ENCODE measurements at places on chromosomes 6 and 20.

- no peak for DNase-seq
Measured at GRCh38 chr6:167294651-167295494, 3.8 kb downstream of the UNC93A start.

DNA sequence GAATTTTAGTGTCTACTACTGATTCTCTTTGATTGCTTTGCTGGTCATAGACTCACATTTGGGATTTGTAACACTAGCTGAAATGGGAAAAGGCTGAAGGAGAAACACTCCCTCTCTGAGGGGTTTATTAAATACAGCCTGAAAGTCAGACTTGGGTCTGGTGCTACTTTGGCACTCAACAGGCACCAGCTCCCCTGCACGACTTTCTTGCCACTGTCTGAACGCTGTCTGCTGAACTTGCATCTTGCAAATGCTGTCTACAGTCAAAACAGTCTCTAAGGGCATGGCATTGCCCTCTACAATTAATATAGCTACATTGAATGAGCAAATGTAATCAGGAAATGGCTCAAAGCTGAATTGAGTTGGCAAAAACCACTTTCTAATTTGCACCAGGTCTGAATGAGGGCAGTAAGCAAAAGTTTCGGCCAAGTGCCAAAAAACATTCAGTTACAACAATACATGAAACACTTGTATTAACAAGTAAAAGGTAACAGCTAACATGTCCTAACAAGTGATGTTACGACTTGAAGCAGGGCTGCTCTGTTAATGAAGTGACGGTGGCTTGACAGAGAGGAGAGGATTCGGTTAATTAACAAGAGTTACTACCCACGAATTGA, 119.5 kb downstream of the FOXC1 start:
- no peak for DNase-seq

DNA sequence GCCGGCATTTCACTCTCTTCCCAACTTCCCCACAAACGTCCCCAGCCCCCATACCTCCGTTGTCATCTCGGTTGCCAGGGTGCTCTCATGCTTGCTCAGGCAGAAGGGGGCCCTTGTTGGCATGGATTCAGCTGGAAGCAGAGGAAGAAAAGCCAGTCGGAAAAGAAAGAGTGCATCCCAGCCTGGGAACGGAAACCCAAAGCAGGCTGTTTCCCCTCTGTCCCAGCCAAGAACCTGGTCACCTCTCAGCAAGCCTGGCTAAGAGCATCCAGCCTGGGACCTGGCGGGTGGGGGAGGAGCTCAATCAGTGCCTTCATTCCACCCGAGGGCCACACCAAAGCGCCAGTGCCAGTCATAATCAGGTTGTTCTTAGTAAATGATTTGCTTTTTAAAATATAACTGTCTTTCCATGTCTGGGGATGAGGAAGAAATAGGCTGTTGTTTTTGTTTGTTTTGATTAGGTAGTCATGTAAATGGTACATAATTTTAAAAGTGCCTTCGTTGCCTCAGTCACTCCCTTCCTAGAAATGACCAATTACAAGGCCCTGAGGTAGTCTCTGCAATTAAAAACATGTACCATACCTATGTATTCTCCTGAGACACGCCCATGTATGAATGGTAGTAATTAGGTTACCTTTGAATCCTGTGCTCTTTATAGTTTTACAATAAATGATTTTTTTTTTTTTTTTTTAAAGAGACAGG, 21.1 kb downstream of the CHMP4B start:
- no peak for DNase-seq

DNA sequence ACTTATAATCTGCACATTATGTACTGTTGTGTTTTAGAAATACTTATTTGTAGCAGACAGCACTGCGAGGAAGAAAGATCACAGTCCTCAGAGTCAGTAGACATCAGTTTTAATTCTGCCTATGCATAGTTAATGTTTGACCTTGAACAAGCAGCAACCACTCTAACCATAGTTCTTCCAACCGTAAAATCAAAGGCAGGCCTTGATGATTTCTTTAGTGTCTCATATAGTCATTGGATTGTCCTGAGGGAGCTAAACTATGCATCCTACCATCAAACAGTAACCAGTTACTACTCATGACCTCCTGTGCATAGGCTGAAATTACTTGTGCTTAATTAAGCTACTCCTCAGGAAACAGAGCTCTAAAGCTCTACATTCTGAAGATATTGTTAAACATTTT, 294.8 kb upstream of the STXBP5 start:
- DNase-seq, result no peak

DNA sequence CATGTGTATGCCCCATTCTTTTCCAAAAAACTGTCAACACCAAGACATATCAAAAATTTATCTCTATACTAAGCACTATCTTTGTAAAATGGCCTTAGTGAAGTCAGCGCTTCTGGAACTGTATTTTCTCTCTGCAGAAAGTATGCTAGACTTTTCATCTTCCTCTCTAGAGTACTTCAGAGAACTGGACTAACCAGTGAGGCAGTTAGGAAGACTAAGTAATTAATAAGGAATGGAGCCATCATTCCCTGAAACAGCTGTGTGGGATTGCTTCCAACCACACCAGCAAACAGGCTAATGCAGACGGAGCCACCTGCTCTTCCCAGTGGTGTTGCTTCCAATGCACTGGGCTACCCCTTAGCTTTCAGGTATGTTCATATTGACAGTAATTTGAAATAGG, 169.1 kb upstream of the FUT9 start:
- no peak for DNase-seq

DNA sequence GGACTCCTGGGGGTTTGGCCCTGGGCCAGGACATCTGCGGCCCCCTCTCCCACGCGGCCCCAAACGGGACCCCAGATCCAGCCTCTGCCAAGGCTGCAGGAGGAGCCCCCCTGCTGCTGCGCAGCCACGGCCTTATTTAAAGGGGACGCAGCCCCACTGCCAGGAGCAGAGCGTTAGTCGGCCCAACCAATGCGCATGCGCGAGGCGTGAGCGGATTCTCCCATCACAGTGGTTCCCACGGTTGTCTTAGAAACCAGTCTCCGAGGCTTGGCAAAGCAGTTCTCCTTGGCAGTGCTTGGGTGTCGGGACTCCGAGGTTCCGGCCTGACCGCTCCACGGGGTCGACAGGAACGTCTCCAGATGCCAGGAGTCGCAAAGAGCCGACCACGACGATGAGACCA, 288.3 kb upstream of the ZNF337 start:
- DNase-seq, result no peak

GRCh38 chr6:37042150-37042549, 36.7 kb downstream of the FGD2 start:
- peak; percentile 25 for DNase-seq

GRCh38 chr20:58056921-58057686, 171.3 kb downstream of the ANKRD60 start:
- no peak for DNase-seq

GRCh38 chr20:4573564-4574355, 147.9 kb upstream of the PRND start:
- peak; percentile 27 for DNase-seq

GRCh38 chr6:118370722-118371121, 177.4 kb upstream of the PLN start:
- no peak for DNase-seq

GRCh38 chr6:136499370-136499769, 50.9 kb downstream of the MAP7 start:
- no peak for DNase-seq
